ENCODE measurements at places on chromosomes 1 and 21. TPM values are rescaled to one million over a fixed set of nuclear protein-coding genes. Genes with fewer than 3 reads are reported as not detected.
A peak's percentile ranks its signal among the peaks of the same experiment; 100 is the strongest.

TRIM17 gene
- 2.9 TPM for total RNA-seq

UBE2U gene
- not detected for total RNA-seq

TCHHL1 gene
- total RNA-seq, result not detected

- H3K36me3 ChIP-seq, result peaks cover 14% of the 10 kb centered on the region
- H3K4me3 ChIP-seq, result no peak overlapping the region
- peak overlapping the region; percentile 15 for H3K27ac ChIP-seq
- peak; percentile 90 for DNase-seq
- H3K27me3 ChIP-seq, result no peaks in the 10 kb centered on the region
These were observed 18.5 kb downstream of the SH3BP5L start for GRCh38 chr1:248807067-248807737.

- peak within 1 kb of the TSS; percentile 62 for H3K27ac ChIP-seq
- peaks cover 23% of the 10 kb centered on the region for H3K4me1 ChIP-seq
- no peaks in the 10 kb centered on the region for H3K36me3 ChIP-seq
- peaks cover 37% of the 10 kb centered on the region for H3K27me3 ChIP-seq
- H3K4me3 ChIP-seq, result peak within 1 kb of the TSS; percentile 62
These were observed at the start of gene PTPRF for GRCh38 chr1:43530483-43531106. Gene PTPRF (plus strand): TSS chr1:43530883. CDS start chr1:43545076, 14,193 bp downstream.

GRCh38 chr1:183470147-183470960 is 1.9 kb upstream of the SMG7 start:
- peak overlapping the region; percentile 84 for H3K4me3 ChIP-seq
- peaks cover 6% of the 10 kb centered on the region for H3K4me1 ChIP-seq
- peak overlapping the region; percentile 99 for H3K27ac ChIP-seq
- H3K36me3 ChIP-seq, result no peaks in the 10 kb centered on the region

- no peak overlapping the region for H3K4me3 ChIP-seq
- no peak for DNase-seq
- no peaks in the 10 kb centered on the region for H3K36me3 ChIP-seq
- peaks cover 2% of the 10 kb centered on the region for H3K4me1 ChIP-seq
- H3K27ac ChIP-seq, result no peak overlapping the region
- H3K27me3 ChIP-seq, result no peaks in the 10 kb centered on the region
These were observed 44.4 kb upstream of the ATP1A1 start for GRCh38 chr1:116328671-116329070.

GRCh38 chr1:212291505-212292134 is 6.4 kb downstream of the PPP2R5A start:
- H3K36me3 ChIP-seq, result no peaks in the 10 kb centered on the region
- H3K4me1 ChIP-seq, result peaks cover 93% of the 10 kb centered on the region
- no peak overlapping the region for H3K4me3 ChIP-seq
- H3K27ac ChIP-seq, result no peak overlapping the region
- no peaks in the 10 kb centered on the region for H3K27me3 ChIP-seq
- DNase-seq, result no peak

DNA sequence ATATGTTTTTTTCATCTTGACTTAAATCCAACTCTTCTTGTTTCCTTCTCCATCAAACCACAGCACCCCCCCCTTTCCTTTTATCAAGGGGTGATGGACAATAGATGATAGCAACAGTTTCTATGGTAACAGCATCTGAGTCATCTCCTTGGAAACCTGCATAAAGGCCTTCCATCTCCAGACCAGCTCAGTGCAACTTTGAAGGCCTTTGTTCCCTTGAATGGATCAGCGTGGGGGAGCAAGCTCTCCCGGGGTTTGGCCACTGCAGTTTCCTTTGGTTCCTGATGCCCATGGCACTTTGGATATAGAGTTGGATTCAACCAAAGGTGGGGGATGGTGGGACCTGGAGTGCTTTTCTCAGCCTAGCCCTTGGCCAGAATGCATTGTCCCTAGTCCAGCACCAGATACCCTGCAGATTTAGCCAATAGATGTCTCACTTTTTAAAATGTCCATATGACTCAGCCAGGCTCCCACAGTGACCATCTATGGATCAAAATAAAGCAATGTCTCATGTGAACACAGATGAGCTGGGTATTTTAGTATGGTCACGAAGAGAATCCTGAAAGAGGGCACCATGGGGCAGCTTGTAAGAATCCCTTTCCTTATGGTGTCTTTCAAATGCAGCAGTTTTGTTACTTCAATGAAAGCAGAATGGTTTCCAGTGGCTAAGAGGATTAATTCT is 127.7 kb downstream of the SPATA46 start:
- H3K27me3 ChIP-seq, result no peaks in the 10 kb centered on the region
- no peaks in the 10 kb centered on the region for H3K4me1 ChIP-seq
- no peak overlapping the region for H3K4me3 ChIP-seq
- no peaks in the 10 kb centered on the region for H3K36me3 ChIP-seq
- no peak for DNase-seq

GRCh38 chr1:228044961-228045360 is 37.5 kb upstream of the ARF1 start:
- H3K36me3 ChIP-seq, result no peaks in the 10 kb centered on the region
- H3K27me3 ChIP-seq, result no peaks in the 10 kb centered on the region
- DNase-seq, result peak; percentile 55
- no peak overlapping the region for H3K27ac ChIP-seq

DNA sequence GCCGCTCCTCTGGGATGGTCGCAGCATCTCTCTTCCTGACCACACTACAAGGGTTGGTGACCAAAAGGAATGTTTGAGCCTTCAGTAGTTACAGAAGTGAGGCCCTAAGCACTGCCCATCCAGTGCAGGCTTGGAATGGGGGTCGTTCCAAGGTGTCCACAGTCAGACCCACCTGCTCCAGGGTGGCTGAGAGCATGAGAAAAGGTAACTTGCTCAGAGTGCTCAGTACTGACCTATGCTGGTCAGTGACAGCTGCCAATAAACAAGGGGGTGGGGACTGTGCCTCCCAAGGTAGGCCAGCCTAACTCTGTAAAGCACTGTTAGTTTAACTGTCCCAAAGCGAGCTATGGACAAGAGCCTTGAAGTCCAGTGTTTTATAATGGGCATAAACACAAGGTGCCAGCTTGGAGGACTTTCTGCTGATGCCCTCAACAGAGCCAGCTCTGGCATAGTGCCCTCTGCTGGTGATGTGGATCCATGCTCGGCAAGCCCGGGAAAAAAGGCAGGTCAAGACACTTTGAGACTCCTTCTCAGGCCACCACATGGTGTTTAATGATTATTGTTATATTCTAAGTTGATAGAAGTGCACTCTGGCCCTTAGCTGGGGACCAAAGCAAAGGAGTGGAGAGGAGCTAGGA is 78.1 kb upstream of the DNAH14 start:
- peak; percentile 52 for DNase-seq
- no peaks in the 10 kb centered on the region for H3K36me3 ChIP-seq
- H3K27ac ChIP-seq, result no peak overlapping the region

GRCh38 chr1:224068458-224069072 is 45.3 kb upstream of the FBXO28 start:
- no peaks in the 10 kb centered on the region for H3K36me3 ChIP-seq
- H3K27me3 ChIP-seq, result no peaks in the 10 kb centered on the region
- no peaks in the 10 kb centered on the region for H3K4me1 ChIP-seq
- no peak overlapping the region for H3K27ac ChIP-seq
- DNase-seq, result no peak
- no peak overlapping the region for H3K4me3 ChIP-seq
